NCI-H2081 (cell line): ENCODE measurements at places on chromosomes 2 and 18.
A peak's percentile ranks its signal among the peaks of the same experiment; 100 is the strongest.

- no peak for DNase-seq
These were observed 86.0 kb downstream of the TTC32 start for GRCh38 chr2:19815746-19816145.

- DNase-seq = no peak
These were observed 568.1 kb upstream of the CRIM1 start for GRCh38 chr2:35787302-35788031.

GRCh38 chr2:6343076-6343475 is 522.6 kb downstream of the CMPK2 start:
- no peak for DNase-seq

DNA sequence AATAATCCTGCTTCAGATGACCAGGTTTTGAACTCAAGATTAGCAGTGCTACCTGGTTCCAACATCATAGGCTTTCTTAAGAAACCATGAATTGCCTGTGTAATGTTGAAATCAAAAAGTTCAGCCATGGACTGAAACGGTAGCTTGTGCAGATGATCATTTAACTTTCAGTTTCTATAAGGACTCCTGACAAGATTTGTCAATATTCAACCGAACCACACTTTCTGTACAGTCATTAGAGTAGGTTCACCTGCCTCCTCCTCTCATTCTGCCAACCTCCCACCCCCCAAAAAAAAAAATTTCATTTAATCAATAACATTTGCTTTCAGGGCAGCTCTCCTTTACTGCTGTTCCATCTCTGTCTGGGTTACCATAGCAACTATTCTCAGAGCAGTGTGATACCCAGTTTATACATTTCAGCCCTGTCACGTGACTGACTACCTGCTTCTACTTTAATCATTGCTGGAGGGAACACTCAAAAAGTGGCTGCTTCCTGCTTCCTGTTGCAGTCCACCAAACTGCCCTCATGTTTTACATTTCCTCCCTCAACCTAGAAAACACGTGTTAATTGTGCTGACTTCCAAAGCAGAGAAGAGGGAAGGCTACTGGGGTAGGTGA is 275.5 kb downstream of the SS18 start:
- no peak for DNase-seq

DNA sequence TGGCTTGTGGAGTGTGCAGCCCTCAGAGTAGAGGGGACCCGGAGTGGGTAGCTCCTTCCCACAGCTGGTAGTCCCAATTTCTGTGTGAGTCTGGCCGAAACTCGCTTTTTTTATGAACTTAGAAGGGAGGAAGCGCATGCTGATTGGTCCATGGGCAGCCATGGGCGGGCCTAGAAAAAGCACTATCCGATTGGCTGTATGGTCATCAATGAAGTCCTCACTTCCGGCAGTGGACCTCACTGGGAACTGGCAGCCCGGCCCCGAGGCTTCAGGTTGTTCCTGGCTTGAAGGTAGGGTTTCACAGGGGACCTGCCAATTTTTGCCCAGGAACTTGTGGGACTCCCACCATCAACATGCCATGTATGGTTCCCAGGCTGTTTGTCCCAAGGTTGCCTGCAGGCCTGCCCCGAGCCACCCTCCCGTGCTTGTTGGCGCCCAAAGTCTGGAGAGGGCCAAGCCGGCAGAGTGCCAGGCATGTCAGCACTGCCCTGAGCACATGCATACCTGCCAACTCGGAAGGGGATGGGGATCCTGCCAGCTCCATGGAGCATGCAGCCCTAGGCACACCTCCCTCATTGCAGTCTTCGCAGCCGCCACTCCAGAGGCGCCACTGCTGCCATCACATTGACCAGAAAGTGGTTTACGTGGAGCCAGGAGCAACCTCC is 98.5 kb downstream of the ATP9B start:
- no peak for DNase-seq

GRCh38 chr2:98385050-98385699 is 38.9 kb downstream of the CNGA3 start:
- DNase-seq = peak; percentile 75

- no peak for DNase-seq
These were observed 490.0 kb upstream of the HS6ST1 start for GRCh38 chr2:128808462-128809258.

GRCh38 chr2:210086292-210086691 is 83.9 kb downstream of the RPE start:
- no peak for DNase-seq

GRCh38 chr2:65017335-65017734 is 28.1 kb downstream of the SLC1A4 start:
- no peak for DNase-seq

DNA sequence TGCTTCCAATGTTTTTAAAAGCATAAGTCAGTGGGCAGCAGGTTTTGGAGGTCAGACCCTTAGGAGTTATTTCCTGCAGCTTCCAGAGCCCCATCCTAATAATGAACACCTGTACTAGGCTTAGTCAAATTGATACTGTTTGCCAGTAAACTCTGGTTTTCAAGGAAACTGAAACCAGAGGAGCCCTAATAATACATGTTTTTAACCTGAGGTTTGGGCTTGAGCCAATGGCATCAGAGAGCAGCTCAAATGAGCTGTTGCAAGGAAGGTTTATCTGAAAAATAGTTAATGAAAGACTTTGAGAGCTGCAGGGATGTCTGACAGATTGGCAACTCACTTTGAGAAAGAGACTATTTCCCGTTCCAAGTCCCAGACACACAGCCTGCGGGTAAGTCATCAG is 54.6 kb downstream of the DCC start:
- DNase-seq = no peak

DNA sequence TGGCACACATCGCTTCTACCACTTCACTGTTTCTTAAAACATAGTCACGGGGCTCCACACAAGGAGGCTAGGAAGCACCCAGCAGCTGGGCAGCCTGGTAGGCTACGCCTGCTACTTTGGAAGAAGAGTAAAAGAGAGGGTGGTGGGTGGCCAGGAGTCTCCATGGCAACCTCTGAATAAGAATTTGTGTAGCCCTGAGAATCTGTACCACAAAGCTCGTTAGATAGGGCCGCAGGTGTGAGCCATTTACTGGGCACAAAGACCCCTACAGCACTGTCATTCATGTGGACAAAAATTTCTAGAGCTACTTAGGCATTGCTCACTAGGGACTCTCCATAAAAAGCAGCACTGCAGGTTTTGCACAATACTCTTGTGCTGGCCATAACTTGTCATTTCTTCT is 166.4 kb upstream of the MSH6 start:
- DNase-seq = no peak

GRCh38 chr2:2107141-2107540 is 223.9 kb downstream of the MYT1L start:
- no peak for DNase-seq

GRCh38 chr2:121284463-121285449 is at the start of gene TFCP2L1:
TSS of gene TFCP2L1 (minus strand) at chr2:121285202. CDS start at chr2:121285109, 93 bp downstream.
- peak; percentile 77 for DNase-seq

DNA sequence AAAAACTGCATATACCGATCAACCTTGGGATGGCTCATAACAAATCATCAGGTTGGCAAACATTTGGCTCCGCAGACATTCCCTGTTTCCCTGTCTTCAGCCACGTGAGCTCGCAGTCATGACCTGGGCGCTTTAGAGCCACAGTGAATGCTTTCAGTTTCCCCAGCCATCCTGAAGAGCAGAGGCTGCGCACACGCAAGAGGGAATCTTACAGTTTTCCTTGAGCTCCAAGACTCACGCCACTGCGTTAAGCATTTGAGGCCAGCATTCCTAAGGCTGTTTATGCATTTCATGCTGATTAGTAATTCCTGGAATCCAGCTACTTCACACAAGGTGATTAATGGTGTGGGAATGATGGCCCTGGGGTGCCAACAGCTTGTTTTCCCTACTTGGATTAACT is 95.1 kb downstream of the MTCL1 start:
- DNase-seq = no peak

GRCh38 chr2:124145982-124146381 is 120.9 kb downstream of the CNTNAP5 start:
- DNase-seq = peak; percentile 27

DNA sequence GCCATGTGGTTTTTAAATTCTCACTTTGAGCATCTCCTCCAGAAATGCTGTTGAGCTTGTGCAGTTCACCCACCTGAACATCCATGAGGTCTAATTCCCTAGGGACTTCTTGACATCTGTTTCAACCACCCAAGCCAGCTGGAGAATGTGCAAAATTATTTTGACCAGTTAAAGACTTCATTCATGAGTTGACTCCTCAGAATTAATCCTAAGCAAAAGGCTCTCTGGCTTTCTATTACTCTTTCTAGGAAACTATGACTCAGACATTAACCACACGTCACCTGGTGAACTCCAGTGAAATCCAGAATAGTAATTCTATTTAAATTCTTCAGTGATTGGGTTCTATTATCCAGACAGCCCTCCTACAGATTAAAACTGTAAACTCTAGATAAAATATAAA is 247.5 kb downstream of the NBAS start:
- no peak for DNase-seq
